ENCODE measurements at places on chromosomes 12 and 14.
A peak's percentile ranks its signal among the peaks of the same experiment; 100 is the strongest.

GRCh38 chr12:22722779-22723178 is 97.8 kb downstream of the ETNK1 start:
- no peak for DNase-seq

GRCh38 chr12:6443361-6443983 is 1.3 kb upstream of the CD27 start:
- DNase-seq: no peak

DNA sequence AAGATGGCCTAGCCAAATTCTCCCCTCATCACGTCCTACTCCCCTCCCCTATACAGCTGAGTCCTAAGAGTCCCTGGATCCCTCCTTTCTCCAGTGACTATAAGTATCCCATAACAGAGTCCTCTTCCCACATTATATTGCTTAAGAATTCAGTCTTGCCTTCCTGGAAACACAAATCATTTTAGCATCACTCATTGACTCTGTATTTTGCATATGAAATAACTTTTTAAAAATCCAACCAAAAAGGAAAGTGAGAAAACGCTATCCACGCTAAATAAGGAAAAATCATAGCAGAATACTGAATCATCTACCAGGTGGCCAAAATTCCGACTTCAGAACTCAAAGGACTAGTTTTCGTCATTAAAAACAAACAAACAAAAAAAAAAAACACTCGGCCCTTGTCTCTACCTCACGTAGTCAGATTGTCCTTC is 130.2 kb downstream of the GCH1 start:
- no peak for DNase-seq

DNA sequence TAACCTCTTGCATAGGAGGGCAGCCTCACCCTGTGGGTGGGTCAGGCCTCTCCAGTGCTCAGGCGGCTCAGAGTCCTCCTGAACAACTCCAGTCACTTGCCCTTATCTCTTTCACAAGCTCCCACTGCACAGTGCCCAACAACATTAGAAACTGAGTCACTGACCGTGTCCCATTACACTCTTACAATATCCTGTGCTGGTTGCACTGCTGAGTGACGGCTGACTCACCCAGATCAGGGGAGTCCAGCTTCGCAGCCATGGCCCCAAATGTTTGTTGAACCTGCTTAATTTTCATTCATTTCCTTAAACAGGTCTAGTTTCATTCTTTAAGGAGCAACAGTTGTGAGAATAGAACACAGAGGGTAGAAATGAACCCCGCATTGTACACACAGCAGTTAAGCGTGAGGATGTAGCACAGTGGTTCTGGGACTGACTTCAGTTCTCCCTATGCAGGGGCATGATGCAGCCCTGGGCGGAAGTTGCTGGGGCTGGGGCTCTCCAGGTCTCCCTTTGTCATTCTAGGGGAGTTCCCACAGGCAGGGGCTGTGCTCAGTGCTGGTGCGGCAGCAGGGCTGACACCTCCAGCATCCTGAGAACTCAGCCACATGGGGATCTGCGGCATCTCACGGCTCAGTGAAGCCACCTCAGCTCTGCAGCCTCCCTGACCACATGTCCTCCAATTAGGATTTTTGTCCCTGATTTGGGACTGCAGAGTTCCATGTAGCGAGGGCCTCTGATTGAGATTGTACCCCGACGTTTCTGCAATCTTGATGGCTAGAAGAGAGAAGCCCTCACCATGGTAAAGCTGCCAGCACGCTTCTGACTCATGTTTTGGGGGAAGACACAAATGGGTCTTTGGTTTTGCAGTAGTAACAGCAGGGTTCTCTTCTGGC is 16.1 kb downstream of the GPR68 start:
- no peak for DNase-seq

GRCh38 chr12:47202176-47202575 is 122.4 kb upstream of the AMIGO2 start:
- DNase-seq: no peak

GRCh38 chr12:67986632-67987031 is 2.6 kb upstream of the IFNG-AS1 start:
- DNase-seq: no peak

- no peak for DNase-seq
These were observed 19.9 kb downstream of the RPS6KL1 start for GRCh38 chr14:74902941-74903705.

GRCh38 chr12:8675591-8676036 is 13.0 kb upstream of the MFAP5 start:
- no peak for DNase-seq

DNA sequence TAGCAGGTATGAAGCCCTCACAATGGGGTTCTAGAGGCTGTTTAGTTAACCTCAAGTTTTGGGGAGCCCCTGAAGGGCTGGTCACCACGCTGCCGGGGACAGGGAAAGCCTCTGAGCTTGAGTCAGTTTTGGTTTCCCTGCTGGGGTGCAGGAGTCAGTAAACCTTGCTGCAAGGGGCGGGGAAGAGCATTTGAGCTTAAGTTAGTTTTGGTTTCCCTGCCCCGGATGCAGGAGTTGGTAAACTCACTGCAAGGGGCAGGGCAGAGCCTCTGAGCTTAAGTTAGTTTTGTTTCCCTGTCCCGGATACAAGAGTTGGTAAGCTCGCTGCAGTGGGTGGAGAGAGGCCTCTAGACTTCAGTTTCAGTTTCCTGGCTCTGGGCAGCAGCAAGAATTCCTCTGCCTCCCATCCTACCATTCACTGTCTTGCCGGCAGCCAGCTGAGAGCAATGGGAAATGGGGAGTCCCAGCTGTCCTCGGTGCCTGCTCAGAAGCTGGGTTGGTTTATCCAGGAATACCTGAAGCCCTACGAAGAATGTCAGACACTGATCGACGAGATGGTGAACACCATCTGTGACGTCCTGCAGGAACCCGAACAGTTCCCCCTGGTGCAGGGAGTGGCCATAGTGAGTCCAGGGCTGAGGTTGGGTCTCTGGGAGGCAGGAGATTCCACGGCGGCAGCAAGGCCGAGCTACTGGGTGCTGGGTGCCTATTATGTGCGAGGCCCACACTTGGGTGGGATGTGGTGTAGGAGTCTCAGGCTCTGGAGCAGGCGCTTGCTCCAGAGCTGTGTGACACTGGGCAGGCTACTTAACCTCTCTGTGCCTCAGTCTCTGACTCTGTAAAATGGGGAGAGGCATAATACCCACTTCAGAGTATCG is at the start of gene OAS2:
TSS of gene OAS2 (plus strand) at position 357 of the 878 bp plus-strand sequence. CDS start at position 447, 90 bp downstream.
- no peak for DNase-seq

DNA sequence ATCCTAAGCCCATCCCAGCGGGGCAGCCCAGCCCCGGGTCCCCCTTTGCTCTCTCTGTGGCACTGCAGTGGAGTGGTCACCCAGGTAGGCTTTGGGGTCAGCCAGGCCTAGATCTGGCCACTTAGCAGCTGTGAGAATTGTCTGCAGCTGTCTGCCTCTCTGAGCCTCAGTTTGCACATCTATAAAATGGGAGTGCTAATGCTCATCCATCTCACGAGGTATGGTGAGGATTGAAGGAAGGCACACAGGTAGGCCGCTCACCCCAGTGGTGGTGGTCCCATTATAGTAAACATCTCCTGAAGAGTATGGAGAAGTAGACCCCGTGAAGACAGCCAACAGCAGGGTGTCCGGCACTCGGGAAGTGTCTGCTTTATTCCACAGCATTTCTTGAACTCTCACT is 9.2 kb downstream of the FOXN4 start:
- DNase-seq: no peak

DNA sequence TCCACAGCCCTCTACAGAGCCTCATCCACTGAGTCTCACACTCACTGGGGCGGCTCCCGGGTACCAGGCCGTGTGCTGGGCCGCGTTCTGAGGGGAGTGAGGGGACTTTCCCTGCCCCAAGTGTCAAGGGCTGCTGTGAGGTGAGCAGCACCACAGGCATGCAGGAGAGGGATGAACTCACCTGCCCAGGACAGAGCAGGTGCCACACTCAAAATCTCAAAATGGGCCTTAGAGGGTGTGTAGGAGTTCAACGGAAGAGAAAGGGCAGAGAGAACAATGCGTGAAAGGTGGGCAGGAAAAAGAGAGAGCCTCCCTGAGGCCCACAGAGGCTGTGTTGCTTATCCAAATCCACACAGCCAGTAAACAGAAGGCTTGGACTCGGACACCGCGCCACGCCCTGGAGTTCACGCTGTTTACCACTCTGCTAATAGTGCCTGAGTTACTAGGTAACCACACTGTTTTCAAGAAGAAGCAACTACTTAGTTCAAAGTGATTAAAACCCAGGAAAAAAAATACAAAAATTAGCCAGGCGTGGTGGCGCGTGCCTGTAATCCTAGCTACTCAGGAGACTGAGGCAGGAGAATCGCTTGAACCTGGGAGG is 32.7 kb downstream of the TSPAN11 start:
- DNase-seq: no peak

DNA sequence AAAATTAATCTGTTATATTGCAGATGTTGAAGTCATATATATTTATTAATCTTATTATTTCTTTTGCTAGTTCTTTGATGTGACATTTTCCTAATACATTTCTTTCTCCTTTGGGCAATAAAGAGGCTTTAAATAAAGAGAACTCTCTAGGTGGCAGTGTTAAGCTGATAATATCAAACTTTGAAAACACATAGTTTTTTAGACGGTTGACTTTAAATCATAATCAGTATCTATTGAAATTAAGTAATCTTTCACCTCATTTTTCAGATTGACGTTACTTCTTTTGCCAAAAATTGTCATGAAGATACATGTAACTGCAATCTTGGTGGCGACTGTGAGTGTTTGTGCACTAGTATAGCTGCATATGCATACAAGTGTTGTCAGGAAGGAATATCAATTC is 130.8 kb upstream of the PTPRQ start:
- no peak for DNase-seq

GRCh38 chr12:74499192-74499591 is 38.4 kb upstream of the ATXN7L3B start:
- DNase-seq: no peak

- DNase-seq: peak; percentile 33
These were observed 33.9 kb downstream of the SPX start for GRCh38 chr12:21559855-21560569.
